ENCODE measurements at places on chromosomes 3 and 15. TPM values are rescaled to one million over a fixed set of nuclear protein-coding genes. Genes with fewer than 3 reads are reported as not detected.

- H3K36me3 ChIP-seq: no peaks in the 10 kb centered on the region
- H3K27me3 ChIP-seq: no peaks in the 10 kb centered on the region
- no peaks in the 10 kb centered on the region for H3K4me1 ChIP-seq
- peak; percentile 21 for DNase-seq
- no peak overlapping the region for H3K4me3 ChIP-seq
- H3K27ac ChIP-seq: no peak overlapping the region
These were observed 15.5 kb upstream of the NCEH1 start for GRCh38 chr3:172726380-172726779.

Gene CELSR3
- 2.1 TPM for total RNA-seq

Gene KBTBD8
- 2.3 TPM for total RNA-seq

- H3K4me1 ChIP-seq: no peaks in the 10 kb centered on the region
- peak; percentile 43 for DNase-seq
- H3K27me3 ChIP-seq: no peaks in the 10 kb centered on the region
- H3K27ac ChIP-seq: no peak overlapping the region
These were observed 44.4 kb upstream of the FAN1 start for GRCh38 chr15:30859091-30859874.

GRCh38 chr3:153313302-153313965 lies 151.4 kb downstream of the RAP2B start:
- H3K27me3 ChIP-seq: no peaks in the 10 kb centered on the region
- H3K27ac ChIP-seq: no peak overlapping the region
- no peaks in the 10 kb centered on the region for H3K36me3 ChIP-seq

GRCh38 chr3:169475978-169476698 lies 187.4 kb downstream of the MECOM start:
- no peak overlapping the region for H3K27ac ChIP-seq
- H3K27me3 ChIP-seq: no peaks in the 10 kb centered on the region
- H3K4me3 ChIP-seq: no peak overlapping the region
- no peaks in the 10 kb centered on the region for H3K4me1 ChIP-seq
- no peaks in the 10 kb centered on the region for H3K36me3 ChIP-seq
- no peak for DNase-seq

Gene HGD
- under 0.01 TPM for total RNA-seq

GRCh38 chr3:73484656-73485248 lies 140.0 kb downstream of the PDZRN3 start:
- no peak for DNase-seq
- no peak overlapping the region for H3K4me3 ChIP-seq
- H3K36me3 ChIP-seq: no peaks in the 10 kb centered on the region
- no peaks in the 10 kb centered on the region for H3K27me3 ChIP-seq
- H3K4me1 ChIP-seq: no peaks in the 10 kb centered on the region

Gene PARP9
- 56.0 TPM for total RNA-seq

DNA sequence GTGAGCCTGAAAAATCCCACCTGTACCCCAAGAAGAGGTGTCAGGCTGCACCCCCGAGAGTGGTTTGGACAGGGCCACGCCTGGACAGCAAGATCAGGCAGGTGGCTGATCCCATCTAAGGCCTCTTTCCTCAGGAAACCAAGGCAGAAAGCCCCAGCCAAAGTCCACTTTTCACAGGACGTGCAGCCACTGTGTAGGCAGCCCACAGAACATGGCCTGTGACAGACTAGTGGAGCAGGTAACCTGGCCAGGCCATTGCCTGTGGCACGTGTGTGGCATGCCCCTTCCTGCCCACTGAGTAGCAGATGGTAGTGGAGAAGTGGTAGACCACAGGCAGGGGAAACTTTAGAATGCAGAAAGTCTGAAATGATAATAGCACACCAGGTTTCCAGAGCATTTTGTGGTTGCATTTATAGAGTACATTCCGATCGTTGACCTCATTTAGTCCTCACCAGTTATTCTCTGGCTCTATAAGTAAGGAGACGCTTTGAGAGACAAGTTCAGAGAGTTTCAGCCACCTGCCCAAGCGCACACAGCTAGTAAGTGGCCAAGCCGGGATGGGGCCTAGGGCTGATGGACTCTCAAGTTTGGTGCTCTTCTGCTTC lies 68.7 kb downstream of the AAGAB start:
- no peaks in the 10 kb centered on the region for H3K27me3 ChIP-seq
- no peak overlapping the region for H3K4me3 ChIP-seq
- H3K4me1 ChIP-seq: peaks cover 58% of the 10 kb centered on the region
- H3K27ac ChIP-seq: peak overlapping the region; percentile 67

DNA sequence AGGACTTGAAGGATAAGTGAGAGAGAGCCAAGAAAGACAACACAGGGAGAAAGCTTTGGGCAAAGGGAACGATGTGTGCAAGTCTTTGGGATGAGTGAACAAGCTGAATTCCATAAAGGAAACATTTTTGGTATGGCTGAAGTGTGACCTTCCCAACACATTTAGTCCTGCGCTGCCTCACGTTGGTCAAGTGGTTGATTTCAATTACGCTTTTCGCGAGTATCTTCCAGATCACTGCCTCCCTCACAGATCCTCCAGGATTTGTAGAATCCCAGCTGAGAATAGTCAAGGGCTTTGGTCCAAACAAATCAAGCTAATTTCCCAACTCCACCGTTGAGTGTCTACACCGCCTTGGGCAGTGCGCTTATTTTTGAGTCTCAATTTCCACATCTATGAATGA lies 338.4 kb upstream of the ADAMTS9 start:
- peaks cover 2% of the 10 kb centered on the region for H3K27me3 ChIP-seq
- H3K36me3 ChIP-seq: no peaks in the 10 kb centered on the region
- H3K27ac ChIP-seq: no peak overlapping the region

Measured in fibroblast of lung (primary cell).